ENCODE measurements at places on chromosomes 12 and 14.

- no peak for DNase-seq
Observed at GRCh38 chr12:33876618-33877017, 145.7 kb upstream of the ALG10 start.

DNA sequence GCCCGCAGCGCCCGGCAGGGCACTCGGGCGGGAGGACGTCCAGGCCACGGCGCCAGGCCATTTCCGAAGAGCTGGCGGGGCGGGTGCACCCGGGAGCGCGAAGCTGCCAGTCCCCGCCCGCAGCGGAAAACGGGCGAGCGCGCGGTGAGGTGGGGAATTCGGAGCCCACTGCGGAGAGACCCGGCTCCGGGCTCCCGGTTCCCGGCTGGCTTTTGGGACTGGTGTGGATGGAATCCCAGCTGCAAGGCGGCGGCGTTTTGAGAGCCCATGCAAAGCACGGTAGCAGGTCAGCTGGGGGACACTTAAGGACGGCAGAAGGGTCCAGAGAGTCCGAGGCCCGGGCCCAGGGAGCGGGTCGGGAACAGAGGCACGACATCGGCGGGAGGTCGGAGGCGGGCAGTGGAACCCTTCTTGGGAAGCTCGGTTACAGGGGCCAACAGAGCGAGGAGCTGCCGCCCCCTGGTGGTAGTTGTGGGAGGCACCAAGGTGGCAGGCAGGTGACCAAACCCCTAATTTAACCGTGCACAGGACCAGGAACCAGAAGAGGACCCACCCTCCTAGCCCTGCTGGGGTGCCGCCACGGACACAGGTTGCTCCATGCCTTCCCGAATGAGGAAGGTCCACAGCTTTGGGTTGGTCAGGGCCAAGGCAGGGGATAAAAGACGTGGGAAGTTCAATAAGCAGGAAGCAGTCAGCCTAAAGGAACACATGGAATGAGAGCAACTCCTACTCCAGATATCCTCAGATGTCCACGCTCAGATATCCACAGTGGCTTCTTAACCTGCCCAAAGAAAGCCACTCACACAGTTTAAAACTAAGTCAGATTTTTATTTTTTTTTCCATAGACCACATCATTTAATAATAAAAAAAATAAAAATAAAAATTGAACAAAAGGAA, 685 bp upstream of the CDH24 start:
- DNase-seq = peak; percentile 86

DNA sequence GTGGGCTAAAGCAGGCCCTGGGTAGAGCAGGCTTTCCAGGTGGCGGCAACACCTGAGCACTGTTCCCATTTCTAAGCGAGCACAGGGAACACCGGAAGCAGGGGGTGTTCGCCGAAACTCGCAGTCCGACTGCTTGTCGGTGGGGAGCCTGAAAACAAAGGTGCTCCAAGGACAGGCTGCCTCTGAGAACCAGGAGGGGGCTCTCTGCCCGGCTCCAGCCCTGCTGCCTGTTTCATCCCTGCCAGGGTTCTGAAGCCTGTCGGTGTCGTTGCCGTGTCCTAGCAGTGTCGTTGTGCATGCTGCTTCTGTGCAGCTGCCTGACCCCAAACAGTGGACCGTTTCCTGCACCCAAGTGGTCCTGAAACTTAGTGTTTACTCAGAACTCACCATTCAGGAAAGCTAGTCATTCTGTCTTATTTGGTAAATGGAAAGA, 21.8 kb downstream of the CCNK start:
- no peak for DNase-seq

DNA sequence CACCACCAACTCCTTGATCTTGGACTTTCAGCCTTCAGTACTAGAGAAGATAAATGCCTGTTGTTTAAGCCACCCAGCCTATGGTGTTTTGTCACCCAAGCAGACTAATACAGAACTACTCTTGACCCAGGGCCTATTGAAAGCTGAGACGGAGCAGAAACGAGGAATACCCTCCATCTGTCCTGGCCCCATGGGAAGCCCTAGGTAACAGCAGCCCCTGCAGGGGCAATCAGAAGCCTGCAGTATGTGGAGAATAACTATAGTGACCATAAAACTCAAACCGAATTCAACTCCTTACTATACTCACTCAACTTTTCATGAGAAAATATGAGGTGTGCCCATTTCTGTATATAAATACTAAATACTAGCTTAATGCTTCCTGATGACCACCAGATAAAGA, 307.4 kb downstream of the NUAK1 start:
- DNase-seq = no peak

DNA sequence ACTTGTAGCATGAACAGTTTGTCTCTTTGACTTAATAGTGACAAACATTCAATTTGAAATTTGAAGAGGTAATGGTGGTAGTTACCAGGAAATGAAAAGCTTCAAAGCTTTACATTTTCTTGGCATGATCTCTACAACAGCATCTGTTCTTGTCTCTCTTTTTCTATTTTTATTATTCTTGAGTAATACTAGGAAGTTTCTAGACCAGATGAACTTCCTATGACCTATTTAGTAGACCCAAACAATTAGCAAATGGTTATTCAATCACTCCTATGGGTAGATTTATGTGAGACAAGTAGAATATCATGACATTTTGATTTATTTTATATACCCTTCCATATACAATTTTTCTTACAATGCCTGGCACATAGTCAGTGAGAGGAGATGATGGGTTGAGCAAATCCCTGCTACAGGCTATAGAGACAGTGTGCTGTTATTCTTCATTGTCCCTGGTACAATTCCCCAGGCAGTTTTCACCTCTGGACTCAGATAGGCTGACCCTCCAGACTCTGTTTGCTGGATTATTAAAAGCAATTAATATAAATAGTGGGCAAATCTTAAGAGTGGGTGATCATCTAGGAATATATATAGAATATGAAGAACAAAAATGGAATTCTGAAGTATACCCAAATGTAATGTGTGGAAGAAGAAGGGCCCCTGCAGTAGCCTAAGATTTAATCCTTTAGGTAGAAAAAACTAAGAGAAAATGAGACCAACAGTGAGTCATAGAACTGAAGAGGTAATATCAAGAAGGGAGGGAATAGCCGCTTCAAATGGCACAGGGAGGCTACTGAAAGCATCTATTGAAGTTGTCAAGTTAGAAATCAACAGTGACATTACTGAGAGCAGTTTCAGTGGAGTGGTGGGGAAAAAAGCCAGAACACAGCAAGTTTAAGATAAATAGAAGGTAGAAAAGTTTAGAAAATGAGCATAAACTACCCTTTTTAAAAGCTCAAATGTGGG, 512.0 kb downstream of the FOXG1 start:
- peak; percentile 13 for DNase-seq

DNA sequence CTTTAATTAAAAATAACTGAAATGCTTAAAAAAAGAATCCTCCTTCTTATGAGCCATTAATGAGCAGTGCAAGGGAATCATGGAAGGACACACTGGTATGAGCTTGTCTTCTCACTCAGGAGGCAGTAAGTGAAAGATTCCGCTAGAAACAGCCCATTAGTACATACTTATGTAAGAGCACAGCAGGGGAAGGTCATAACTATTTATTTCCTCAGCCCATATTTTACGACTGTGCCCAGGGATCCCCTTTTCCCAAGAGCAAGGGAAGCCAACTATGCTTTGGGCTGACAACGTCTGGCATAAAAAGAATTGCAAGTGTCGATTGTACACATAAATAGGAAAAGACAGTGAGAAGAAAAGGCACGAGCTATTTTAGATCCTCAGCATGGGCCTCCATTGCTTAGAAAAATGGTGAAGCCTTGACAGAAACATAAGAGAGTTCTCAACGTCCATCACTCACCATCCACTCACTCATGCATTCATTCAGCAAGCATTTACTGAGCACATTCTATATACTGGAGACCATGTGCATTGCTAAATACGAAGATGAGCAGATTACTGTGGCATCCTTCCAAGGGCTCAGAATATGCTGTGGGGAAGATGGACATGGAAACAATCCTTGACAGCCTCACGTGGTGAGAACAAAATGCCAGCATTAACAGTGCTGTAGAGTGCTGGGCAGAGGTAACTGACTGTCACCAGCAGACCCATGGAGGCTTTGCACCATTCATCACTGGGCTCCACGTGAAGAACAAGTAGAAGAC, 152.7 kb downstream of the NTF3 start:
- no peak for DNase-seq

DNA sequence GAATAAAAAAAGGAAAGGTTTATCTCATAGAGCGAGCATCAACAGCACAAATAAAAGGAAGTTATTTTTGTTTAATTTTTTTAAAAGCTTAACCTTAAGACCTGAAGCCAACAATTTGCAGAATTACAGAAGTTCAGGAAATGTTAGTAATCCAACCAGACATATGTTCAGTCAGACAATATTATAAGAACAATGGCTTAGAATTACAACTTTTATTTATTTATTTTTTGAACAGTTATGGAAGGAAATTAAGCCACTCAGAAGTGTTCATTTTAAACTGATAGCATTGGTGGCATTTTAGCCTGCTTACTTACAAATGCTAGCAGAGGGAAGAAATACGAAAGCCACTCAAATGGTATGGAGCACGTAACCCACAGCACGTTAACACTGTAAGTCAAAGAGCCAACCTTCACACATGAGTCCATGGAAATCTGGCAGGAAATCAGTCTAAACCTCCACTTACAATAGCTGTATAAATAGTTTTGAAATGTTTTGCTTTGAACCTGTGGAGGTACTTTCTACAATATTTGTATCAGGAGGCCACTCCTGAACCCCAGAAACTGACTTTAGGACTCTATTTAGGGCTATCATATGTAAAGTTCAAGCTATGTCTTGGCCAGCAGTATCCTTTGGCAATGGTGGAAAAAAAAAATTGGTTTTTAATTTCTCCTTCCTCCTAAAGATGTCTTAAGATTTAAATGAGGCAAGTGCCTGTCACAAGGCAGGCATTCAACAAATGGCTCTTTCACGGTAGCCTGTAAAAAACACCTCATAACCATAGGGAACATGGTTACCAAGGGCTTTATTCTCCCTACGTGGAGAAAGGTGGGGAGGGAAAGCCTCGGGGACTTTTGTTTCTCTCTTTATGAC, 102.3 kb downstream of the ITPR2 start:
- no peak for DNase-seq

GRCh38 chr12:1922985-1923384, 4.5 kb upstream of the CACNA2D4 start:
- no peak for DNase-seq

GRCh38 chr12:109736552-109737108, 23.0 kb downstream of the FAM222A start:
- peak; percentile 70 for DNase-seq

DNA sequence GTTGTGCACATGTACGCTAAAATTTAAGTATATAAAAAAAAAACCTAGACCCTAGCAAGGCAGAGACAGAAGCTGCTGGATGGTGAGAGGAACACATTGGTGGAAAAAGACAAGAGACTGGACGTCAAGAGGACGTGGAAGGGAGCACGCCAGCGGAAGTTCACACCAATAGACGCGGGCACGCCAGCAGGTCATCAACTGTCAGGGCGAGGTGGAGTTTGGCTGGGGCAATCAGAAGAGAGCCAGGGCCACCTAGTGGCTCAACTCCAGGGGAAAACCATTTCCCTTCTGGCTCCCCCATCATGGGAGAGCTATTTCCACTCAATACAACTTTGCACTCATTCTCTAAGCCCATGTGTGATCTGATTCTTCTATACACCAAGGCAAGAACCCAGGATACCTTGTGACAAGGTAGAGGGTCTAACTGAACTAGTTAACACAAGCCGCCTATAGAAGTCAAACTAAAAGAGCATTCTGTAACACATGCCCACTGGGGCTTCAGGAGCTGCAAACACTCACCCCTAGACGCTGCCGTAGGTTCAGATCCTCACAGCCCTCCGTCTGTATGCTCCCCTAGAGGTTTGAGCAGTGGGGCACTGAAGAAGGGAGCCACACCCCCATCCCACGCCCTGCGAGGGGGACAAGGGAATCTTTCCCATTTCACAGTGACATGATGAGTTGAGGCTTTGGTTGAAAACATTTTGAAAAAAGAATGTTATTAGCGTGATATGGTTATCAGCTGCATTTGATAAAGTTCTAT, 702.7 kb downstream of the TMTC2 start:
- DNase-seq = no peak

- DNase-seq = no peak
Observed at GRCh38 chr12:68156636-68157035, 2.9 kb downstream of the IFNG start.

DNA sequence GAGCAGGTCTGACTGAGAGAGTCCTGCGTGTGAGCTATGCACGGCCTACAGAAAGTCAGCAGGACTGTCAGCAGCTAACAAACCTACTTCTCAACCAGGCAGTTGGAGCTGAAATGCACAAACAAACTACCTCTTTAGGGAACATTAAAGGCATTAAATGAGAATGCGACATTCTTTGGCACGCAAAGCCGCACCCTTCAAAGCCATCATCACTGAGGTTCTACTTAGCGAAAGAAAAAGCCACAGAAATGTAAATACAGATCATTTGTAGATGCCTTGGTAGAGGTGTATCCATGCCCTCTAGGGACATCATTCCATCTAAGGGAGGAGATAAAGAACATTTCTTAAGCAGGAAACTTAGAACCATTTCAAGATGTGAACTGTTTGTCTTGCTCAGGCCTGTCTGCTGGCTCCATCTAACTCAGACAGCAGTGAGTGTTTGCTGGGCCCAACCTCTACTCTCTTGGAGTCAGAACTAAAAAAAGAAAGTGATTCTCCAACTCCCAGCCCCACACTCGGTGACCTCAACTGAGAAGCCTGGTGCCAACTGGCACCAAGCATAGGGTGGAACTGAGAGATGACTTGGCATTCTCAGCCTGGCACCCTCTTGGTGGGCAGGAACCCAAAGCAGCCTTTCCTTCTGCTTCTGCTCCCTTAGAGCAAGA, 63.5 kb upstream of the MBIP start:
- no peak for DNase-seq

GRCh38 chr12:19533567-19533966, 94.3 kb downstream of the AEBP2 start:
- DNase-seq = no peak

GRCh38 chr12:80193865-80194264, 94.5 kb downstream of the OTOGL start:
- DNase-seq = no peak

All from fibroblast of pulmonary artery (primary cell).